ENCODE measurements at places on chromosomes 12 and 14. TPM values are rescaled to one million over a fixed set of nuclear protein-coding genes. Genes with fewer than 3 reads are reported as not detected.

- DNase-seq, result no peak
These were observed 8.0 kb upstream of the ANKRD9 start for GRCh38 chr14:102517392-102518062.

DNA sequence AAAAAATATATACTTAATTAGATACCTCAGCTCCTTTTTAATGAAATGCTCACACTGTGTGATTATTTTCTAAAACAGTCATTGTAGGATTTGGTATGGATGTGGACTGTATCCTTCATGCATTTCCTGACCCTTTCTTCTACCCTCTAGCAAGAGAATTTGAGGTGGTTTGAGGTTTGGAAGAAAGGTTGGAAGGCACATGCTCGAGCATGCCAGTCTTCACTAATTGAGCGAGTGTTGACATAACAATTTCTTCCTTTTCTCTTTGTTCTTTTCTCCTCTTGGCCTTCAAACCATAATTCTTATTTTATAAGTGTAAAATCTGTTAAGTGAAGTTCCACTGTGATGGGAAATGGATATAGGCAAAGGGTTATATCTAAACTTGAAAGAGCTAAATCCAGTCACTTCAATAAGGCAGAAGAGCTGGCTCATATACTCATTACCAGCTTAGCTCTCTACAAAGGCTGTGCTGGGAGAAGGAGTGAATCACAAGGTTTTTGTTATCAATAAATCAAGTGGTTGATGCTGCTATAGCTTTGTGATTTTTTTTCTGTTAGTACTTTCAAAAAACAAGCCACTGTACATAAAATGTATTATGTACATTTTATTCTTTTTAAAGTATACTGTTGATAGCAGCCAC lies 16.2 kb upstream of the PTHLH start:
- no peak for DNase-seq

DNA sequence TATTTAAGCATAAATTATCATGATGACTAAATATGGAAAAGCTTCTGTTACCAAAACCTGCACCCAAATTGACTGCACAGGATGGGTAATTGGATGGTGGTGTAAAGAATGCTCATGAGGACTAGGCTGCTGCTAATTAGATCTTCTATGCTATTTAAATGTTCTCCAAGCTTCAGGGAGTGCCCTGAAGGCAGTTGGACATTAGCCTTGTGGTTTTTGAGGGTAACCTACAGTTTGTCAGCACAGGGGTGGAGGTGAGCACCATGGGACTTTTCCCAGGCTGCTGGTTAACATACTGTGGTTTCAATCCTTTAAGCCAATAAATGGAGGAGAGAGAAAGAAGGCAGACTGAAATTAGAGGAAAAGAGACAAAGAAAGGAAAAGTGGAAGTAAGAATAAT lies 145.0 kb downstream of the WIF1 start:
- no peak for DNase-seq

- no peak for DNase-seq
These were observed 17.5 kb upstream of the FAR2 start for GRCh38 chr12:29131539-29131938.

- no peak for DNase-seq
These were observed 155.1 kb upstream of the HMGA2 start for GRCh38 chr12:65668981-65669695.

- DNase-seq, result no peak
These were observed 28.1 kb downstream of the ETNK1 start for GRCh38 chr12:22653075-22653474.

- no peak for DNase-seq
These were observed 34.1 kb upstream of the STON2 start for GRCh38 chr14:81434230-81434629.

DNA sequence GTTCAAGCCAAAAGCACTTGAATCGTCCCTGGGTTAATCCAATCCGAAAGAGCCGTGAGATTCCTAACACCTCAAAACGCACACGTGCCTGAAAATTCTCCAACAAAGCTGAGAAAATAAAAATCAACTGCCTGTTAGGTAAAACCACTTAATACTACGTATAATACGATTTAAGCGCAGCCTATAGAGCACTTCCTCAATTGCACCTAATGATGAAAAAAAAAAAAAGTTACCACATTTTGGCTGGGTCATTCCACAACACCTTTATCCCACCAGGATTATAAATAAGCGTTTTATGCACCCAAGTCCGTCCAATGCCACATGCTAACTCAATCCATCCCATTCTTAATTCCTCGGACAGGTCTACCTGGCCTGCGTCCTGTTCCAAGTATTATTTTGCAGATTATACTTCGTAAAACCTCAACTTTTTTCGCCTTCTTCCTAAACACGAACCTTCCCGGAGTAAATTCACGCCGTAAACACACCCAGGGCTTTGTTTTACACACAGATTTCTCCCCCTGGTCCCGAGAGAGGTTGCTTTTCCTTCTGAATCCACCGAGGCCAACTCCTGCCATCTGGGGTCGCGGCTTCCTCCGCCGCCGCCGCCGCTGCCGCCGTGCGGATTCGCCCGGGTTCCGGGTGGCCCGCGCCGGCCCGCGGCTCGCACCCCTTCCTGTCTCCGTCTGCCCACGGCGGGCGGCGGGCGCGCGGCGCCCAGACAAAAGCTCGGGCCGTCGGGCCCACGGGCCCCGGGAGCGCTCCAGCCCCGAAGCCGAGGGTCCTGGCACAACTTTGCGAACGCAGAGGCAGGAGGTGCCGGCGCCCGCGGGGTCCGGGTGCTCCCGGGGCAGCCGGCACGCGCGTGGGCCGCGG lies 66.2 kb downstream of the RNF34 start:
- peak; percentile 58 for DNase-seq

GRCh38 chr12:98861251-98861650 lies 216.2 kb downstream of the APAF1 start:
- DNase-seq, result no peak

- no peak for DNase-seq
These were observed 323.1 kb upstream of the FBXO33 start for GRCh38 chr14:39755269-39755878.

- no peak for DNase-seq
These were observed 61.0 kb upstream of the RERGL start for GRCh38 chr12:18151036-18151435.

GRCh38 chr14:85597701-85598100 lies 67.8 kb downstream of the FLRT2 start:
- no peak for DNase-seq

- peak; percentile 40 for DNase-seq
These were observed 21.6 kb downstream of the MRPS35 start for GRCh38 chr12:27732281-27732680.

NFE2 gene
- total RNA-seq, result not detected

NPFF gene
- not detected for total RNA-seq

CMKLR1 gene
- not detected for total RNA-seq

P2RX7 gene
- 5.0 TPM for total RNA-seq

FZD10 gene
- total RNA-seq, result not detected

PLEKHD1 gene
- total RNA-seq, result 0.05 TPM

GPR84 gene
- 0.98 TPM for total RNA-seq

FITM1 gene
- 0.53 TPM for total RNA-seq

Data from activated CD4-positive, alpha-beta T cell treated with anti-CD3 and anti-CD28 coated beads for 36 hours (primary cell).